Activated T-cell treated with anti-CD3 and anti-CD28 coated beads, Interleukin-2, amount 50 U/mL, for 4 hours (primary cell): ENCODE measurements at places on chromosomes 4 and X. TPM values are rescaled to one million over a fixed set of nuclear protein-coding genes. Genes with fewer than 3 reads are reported as not detected.

P2RY10 gene
- total RNA-seq = 12.7 TPM

PLXNB3 gene
- total RNA-seq = 0.66 TPM

COL4A5 gene
- 0.42 TPM for total RNA-seq

GABRB1 gene
- not detected for total RNA-seq
